Stromal cell of bone marrow (primary cell): ENCODE measurements at places on chromosomes 5 and 9.

GRCh38 chr5:147628058-147628895 is 118.4 kb upstream of the DPYSL3 start:
- peak; percentile 38 for DNase-seq

- no peak for DNase-seq
Observed at GRCh38 chr9:136759436-136760325, 1.6 kb upstream of the LCN8 start.

DNA sequence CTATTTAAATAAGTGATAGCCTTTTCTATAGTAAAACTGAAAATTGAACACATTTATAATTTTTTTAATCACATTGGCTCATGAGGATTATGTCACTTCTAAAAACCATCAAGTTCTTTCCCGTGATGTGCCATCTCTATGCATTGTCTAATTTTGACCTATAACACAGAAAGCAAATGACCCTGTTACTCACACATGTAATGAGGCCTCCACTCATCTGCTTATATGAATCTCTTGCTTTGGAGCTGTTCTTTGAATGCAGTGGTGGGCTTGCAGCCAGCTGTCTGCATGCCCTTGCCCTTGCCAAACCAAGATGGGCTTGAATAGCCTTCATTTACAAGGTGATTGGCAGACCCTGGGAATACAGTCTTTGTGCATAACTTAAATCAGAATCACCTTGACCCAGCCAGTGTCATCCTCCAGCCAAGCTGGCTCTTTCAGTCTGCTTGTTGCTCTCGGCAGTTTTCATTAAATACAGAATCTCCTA is 163.2 kb downstream of the TRIO start:
- no peak for DNase-seq

- peak; percentile 89 for DNase-seq
Observed at GRCh38 chr5:96855031-96855872, 21.0 kb upstream of the ERAP2 start.

- no peak for DNase-seq
Observed at GRCh38 chr5:116436674-116437350, 137.8 kb downstream of the SEMA6A start.

- DNase-seq, result peak; percentile 26
Observed at GRCh38 chr9:117656002-117656401, 48.2 kb upstream of the TLR4 start.

GRCh38 chr9:123584202-123585176 is 228.5 kb downstream of the CRB2 start:
- no peak for DNase-seq

DNA sequence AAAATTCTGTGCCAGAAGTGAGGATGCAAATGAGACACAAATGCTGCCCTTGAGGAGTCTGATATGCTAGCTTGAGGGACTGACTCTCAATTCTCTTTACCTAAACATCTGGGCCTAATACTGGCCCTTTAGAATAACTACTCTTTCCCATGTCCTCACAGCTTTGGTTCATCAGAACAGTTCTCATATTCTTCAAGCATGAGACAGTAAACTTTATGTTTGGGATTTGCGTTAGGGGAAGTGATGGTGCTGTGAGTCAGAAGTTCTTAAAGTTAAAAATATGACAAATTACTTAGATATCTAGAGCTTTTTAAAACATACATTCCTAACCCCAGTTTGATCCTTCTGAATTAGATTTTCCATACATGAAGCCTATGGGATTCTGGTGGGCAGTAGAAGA is 665.0 kb upstream of the RGMB start:
- peak; percentile 76 for DNase-seq

DNA sequence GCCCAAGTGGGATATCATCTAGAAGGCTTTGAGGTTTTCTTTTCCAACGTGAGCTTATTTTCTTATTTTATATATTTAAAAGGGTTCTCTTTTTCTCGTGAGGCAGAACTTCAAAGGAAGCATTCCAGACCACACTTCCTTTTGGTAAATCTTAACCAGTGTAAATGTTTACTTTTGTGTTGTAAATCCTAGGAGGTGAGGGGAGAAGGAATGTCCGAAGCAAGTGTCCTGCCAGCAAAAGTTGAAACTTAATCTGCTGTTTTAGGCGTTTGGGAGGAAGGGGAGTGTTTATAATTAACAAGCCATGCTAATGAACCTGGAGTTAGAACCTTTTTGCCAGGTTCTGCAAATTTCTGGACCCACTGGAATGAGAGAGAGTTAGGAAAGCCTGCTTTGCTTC is 37.9 kb downstream of the WWC1 start:
- DNase-seq, result no peak

DNA sequence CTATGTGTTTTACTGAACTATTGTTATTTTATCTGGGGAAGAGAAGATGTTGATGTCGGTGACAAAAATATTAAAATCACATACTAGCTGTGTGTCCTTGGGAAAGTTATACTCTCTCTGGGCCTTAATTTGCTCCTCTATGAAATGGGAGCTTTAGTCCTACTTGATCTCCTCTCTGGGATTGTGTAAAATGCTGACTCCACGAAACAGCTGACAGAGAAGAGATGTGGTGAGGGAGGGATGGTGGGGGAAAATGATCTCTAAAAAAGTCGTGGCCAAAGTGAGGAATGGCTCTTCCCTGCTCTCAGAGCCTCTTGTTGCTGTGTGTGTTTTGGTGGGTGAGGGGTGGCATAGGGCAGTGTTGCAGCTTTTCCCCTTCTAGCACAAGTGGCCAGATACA is 173.7 kb downstream of the MELK start:
- DNase-seq, result no peak

DNA sequence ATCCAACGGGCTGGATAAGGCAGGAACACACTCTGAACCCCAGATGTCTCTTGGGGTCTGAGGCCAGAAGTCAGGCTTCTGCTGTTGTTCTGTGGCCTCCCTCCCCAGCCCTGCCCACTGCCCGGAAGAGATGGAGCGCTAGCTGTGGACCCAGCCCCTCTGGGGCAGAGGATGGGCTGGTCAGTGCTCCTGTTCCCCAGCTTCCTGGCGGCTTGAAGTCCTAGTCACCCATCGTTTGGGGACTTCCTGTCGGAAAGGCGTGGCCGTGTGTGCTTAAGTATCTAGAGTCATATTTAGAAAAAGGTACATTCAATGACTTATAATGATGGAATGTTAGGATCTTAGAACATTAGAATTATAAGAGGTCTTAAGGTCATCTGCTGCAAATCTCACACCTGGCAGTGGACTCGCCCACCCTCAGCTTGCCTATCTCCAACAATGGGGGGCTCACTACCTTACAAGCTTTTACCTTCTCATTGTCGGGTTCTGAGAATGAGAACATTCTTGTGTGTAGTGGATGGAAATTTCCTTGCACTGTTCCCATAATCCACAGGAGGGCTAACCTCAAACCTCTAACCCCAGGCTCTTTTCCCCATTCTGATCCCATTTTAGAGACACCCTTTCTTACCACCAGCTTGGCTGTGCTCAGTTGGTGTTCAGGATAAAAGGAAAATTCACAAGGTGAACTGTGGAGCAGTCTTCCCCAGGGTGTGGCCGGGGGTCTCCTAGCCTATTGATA is 13.4 kb upstream of the AIF1L start:
- no peak for DNase-seq

DNA sequence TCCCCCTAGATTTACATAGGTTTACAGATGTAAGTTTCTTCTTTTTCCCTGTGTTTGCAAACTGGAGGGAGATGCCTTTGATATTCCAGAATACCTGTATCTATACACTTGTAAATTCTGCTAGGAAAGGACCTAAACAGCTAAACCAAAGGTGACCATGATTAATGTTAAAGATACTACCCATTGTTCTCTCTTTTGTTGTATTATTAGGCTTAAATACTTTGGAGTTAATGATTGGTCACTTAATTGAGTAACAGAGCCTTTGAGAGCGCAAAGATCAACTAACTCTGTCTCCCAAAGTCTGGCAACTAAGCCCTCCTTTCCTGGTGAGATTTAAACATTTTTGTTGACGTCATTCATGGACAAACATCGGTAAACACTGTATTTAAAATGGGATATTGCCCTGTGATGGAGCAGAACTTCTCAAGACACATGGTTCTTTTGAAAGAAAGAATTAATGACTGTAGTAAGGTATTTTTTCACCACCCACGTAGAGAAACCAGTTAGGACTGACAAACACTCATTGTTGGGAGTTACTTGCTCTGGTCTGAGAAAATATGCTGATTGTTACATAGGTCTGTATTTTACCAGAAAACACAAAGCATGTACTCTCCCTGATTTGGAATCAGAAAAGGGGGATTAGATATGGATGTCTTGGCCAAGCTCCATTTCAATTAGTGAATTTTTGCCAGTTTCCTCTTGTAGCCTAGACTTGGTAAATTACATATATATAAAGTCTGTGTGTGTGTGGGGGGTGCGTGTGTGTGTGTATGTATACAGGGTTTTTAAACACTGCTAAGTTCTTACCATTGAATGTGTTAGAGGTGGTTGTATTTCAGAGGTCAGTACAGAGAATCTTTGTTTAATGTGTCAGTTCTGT is 4.6 kb downstream of the VCAN start:
- no peak for DNase-seq

GRCh38 chr5:100828898-100829356 is 74.2 kb downstream of the ST8SIA4 start:
- no peak for DNase-seq

DNA sequence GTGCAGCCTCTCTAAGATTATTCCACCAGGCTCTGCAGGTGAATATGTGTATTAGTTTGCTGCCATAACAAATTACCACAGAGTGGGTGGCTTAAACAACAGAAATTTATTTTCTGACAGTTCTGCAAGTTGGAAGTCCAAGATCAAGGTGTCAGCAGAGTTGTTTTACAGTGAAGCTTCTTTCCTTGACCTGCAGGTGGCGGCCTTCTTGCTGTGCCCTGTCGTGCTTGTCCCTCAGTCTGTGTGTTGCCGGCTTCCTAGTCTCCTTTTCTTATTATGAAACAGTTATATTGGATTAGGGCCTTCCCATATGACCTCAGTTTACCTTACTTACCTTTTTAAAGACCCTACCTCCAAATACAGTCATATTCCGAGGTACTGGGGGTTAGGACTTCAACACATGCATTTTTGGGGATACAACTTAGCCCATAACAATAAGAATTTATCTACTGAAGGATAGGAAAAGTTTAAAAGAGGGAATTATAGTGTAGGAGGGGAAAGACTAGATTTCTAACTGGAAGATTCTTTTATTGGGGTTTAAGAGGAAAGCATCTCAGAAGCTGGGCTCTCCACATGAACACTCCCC is 97.4 kb downstream of the OSTF1 start:
- no peak for DNase-seq

- DNase-seq, result peak; percentile 52
Observed at GRCh38 chr9:94056442-94056974, 27.8 kb upstream of the PTPDC1 start.

DNA sequence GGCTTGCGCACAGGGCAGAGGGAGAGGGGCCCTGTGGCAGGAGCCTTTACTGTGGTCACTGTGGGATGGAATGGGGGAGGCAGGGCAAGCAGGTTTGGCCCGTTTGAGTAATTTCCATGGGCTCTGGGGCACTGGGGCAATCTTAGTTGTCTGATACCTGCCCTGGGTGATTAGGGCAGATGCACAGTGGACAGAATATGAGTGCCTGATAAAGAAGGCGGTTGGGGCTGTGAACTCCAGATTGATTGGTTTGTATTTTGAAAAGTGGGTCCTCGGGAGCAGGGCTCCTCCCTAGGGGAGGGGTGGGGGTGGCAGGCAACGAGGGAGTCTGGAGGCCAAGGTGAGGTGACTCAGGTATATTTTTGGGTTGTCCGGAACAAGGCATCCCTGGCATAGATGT is 247.5 kb downstream of the NSG2 start:
- DNase-seq, result no peak

- DNase-seq, result no peak
Observed at GRCh38 chr9:72937545-72937944, 15.3 kb downstream of the ALDH1A1 start.

DNA sequence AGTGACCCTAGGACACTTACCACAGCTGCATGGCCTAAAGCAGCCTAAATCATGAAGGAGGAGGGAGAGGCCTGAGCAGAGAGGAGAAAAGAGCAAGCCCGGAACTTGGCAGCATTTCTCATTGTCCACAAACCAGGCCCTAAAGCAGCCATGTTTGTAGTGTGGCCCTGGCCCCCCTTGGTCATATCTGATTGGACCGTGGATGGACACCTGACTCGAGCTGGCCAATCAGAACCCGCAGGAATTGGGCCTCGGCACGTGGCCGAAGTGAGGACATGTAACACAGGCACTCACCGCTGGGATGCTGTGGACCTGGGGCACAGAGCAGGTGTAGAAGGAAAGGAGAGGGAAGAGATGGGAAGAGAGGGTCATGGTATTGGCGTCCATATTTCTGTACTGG is 56.9 kb downstream of the ASS1 start:
- no peak for DNase-seq

DNA sequence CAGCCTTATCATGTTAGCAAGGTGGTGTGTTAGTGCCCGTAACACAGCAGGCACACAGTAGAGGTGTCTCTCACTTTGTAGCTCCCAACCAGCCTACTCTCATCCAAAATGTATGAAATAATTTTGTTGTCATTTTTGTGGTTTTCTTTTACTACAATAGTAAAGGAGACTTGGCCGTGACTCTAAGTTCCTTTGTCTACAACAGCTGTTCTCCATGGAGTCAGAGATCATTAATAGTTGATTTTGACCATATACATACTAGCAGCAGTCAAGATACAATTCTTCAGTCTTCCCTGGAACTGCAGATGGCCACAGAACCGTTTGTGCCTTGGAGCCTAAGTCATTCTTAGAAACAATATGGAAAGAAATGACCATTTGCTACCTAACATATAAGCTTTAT is 567.1 kb downstream of the TLR4 start:
- DNase-seq, result no peak

DNA sequence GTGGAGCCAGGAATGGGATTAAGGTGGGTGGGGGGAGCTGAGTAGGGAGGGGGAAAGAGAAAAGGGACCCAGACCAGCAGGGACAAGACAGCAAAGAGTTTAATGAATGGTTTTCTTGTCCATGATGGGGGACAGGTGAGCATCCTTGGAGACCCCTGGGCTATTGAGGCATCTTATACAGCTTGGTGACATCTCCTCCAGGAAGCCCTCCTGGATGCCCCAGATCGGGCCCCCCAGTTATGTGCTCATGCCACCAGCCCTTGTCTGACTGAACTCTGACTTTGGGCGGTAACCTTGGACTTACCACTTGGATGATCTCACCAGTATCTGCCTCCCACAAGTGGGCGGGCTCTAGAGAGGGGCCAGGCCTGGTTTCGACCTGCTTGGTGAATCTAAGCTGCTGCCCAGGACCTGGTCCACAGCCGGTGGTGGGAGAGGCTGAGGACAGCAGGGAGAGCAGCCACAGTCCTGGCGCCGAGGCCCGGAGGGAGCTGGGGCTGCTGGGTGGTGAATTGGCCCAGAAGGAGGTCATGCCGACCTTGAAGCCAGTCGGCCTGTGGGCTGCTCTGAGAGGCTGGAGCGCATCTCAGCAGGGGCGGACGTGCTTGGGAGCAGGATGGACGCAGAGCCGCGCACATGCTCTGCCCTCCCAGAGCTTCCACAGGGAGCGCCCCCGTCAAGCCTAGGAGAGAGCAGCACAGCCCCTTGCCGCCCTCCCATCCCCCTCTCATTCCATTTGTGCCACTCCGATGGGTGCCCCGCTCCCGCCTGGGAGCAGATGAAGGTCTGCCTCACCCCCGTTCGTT is 36.2 kb downstream of the UNC5A start:
- no peak for DNase-seq

GRCh38 chr5:6246820-6247437 is 131.4 kb downstream of the MED10 start:
- DNase-seq, result no peak

- DNase-seq, result no peak
Observed at GRCh38 chr5:178569485-178569884, 20.7 kb downstream of the COL23A1 start.
